ENCODE measurements at places on chromosomes 12 and 14. TPM values are rescaled to one million over a fixed set of nuclear protein-coding genes. Genes with fewer than 3 reads are reported as not detected.
A peak's percentile ranks its signal among the peaks of the same experiment; 100 is the strongest.

DNA sequence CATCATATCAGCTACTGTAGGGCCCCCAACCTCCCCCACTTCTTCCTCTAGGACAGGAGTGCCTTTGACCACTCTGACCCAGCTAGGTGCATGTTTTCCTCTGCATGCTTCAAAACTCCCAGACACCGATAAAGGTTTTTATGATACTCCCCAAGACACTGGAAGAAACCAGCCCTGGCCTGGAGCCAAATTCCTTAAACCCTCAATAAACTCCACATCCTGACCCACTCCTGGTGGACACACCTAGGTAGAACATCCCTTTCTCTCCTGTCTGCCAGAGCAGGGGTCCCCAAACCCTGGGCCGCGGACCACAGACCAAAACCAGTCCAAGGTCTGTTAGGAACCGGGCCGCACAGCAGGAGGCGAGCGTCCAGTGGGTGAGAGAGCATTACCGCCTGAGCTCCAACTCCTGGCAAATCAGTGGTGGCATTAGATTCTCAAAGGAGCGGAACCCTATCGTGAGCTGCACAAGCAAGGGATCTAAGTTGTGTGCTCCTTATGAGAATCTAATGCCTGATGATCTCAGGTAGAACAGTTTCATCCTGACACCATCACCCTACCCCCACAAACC, 49.6 kb downstream of the NT5DC3 start:
- DNase-seq: no peak

- no peak for DNase-seq
Measured at GRCh38 chr12:89960011-89960507, 251.4 kb upstream of the ATP2B1 start.

- no peak for DNase-seq
Measured at GRCh38 chr12:77591959-77592743, 238.5 kb upstream of the NAV3 start.

DNA sequence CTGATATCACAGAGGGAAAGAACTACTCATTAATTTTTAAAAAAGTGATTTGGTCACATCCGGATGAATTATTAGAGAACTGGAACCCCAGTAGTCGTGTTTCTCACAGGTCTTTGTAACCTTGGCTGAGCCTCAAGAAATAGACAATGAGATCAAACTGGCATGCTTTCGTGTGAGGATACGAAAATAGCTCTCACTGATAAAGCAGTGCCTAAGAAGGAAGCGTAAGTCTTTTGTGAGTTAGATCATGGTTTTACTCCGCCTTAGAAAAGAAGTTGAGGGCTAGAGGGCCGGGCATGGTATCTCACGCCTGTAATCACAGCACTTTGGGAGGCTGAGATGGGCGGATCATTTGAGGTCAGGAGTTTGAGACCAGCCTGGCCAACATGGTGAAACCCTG, 33.8 kb upstream of the GALNT16 start:
- DNase-seq: peak; percentile 40

DNA sequence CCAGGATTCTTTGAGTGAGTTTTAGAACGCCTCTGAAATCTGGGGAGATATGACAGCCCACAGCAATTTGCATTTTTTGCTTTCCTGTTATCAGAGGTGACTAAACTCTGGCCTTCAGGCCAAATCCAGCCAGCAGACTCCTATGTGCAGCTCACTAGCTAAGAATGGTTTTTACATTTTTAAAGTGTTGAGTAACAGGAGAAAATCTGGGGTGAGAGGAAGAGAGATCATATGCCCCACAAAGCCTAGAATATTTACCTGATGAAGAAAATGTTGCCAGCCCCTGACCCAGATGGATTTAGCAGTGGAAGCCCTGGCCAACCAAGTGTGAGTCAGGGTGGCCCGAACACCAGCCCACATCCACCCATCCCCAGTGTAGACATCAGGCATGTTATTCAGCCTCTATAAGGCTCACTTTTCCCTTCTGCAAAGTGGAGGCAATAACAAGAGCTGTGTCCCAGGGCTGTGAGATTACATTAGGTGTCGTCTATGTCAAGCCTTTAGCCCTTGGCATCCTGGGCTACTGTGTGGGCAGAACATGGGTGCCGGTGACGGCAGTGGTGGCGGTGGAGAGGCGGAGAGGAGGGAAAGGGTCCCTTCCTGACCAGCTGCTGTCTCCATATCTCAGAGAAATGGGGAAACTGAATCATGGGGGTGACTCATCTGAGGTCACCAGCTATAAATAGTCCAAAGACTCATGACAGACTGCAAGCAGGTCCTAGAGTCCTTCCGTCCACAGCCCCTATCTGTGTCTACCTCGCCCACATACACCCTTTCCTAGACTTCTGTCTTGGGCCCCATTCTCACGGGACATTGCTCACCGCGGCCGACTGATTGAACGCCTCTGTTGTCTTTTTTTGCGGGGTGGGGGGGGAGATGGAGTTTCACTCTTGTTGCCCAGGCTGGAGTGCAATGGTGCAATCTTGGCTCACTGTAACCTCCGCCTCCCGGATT, 32.6 kb upstream of the CD9 start:
- peak; percentile 58 for DNase-seq

- DNase-seq: no peak
Measured at GRCh38 chr12:40262657-40263056, 37.9 kb downstream of the LRRK2 start.

GRCh38 chr14:76908834-76909233, 82.6 kb downstream of the LRRC74A start:
- peak; percentile 38 for DNase-seq

GRCh38 chr12:75994069-75994740, 37.4 kb downstream of the PHLDA1 start:
- no peak for DNase-seq

DNA sequence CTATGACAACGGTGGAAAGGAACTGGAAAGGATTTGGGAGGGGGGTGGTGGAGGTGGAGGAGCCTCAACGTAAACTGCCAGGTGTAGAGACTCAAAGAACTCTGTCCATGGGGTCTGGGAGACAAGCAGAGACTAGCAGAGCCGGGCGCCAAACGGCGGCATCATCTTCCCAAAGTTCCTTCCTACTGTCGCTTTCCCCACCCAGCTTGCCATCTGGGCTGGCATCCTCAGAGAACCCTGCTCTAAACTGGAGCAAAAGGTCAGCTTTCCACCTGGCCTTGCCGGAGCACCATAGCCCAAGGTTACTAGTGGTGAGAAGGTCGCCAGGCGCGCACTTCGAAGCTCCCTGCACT, 4.0 kb upstream of the IRF2BPL start:
- DNase-seq: no peak

GRCh38 chr12:49708851-49709250, 1.6 kb upstream of the FMNL3 start:
- no peak for DNase-seq

- DNase-seq: no peak
Measured at GRCh38 chr14:92404018-92404417, 81.1 kb downstream of the SLC24A4 start.

DNA sequence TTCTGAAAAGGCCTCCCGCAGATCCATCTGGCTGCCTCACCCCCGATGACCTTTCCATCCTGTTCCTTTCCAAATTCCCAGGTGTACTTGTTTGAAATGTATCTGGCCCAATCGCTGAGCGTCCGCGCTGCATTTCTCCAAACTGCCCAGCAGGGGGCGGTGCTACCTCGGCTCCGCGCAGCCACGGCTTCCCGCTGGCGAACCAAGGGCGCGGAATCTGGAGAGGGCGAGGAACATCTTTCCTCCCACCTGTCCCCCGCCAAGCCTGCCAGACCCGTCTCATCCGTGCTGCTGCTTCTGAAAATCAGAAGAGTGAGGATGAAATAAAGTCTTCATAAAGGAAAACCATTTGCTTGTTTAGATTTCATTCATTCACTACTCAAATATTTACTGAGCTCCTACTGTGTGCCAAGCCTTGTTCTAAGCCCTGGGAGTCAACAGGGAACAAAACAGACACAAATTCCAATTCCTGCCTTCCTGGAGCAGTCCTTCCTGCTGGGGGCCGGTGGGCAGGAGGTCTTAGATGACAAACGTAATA, 16.8 kb upstream of the MYL2 start:
- peak; percentile 39 for DNase-seq

DNA sequence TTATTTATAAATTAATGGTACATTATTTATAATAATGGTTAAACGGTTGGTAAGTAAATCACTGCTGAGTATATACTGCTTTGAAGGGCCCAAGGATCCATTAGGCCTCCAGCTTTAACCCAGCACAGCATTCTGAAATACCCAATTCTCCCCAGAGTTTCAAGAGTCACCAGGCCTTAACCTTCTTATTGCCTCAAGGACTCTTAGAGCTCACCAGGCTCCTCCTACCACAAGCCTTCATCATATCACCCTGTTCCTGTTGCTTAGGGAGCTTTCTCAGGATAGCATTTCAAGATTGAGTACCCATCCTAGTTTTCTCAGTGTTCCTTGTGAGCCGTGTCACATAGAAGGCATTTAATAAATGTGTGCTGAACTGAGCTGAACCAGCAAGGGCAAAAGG, 242.5 kb downstream of the FBXL14 start:
- DNase-seq: no peak

DNA sequence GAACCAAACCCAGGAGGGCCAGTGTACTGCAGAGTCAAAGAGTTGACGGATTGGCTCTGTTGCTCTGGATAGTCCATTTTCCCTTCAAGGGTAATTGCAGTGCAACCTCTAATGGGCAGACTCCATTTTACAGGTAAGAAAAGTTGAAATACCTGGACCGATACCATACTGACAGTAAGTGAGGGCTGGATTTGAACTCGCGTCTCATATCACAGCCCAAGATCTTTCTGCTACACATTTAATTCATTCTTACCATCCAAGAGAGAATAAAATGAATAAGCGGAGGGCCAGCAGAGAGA, 356 bp upstream of the ZC3H14 start:
- DNase-seq: no peak

DNA sequence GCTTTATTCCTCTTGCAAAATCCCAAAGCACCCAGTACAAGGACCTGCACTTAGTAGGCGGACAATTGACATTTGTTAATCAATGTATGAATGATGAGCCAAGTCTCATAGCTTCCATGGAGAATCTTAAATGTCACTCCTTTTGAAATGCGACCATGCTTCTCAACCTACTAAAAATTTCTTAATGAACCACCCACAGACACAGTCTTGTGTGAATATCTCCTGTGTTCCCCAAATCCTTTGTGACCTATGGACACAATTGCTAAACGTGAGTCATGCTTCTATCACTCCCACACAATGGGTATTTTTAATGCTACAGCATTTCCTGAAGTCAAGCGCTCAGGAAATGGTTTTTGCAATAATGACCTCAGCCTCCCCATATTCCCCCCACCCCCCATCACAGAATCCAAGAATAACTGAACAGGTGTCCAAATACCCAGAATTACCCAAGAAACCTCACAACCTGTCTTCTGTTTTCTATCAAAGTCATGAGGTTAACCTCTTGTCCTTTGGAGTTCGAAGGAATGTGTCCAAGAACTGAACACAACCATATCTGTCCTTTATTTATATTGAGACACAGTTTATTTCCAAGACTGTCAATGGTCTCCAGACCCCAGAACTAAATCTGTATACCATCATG, 163.6 kb upstream of the PLEKHG7 start:
- peak; percentile 33 for DNase-seq

DNA sequence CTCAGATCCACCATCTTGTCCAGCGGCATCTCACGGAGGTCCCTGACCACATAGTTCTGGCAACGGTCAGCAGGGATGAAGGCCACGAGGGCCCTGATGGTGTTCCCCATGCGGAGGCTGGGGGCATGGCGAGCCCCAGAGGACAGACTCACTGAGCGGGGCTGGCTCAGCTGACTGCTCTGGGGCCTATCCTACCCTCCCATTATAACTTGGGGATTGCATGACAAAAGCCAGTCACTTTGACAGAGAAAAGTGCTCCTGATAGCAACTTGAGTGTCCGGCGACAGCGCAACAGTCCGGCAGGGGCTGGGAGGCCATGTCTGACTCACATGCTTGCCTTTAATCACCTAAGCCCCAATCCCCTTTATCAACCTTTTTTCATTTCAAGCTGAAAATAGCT, at the start of gene LRRC10:
Gene LRRC10, minus strand, starts transcription at position 179 of the 400 bp plus-strand sequence. Its CDS starts 69 bp downstream, at position 110.
- DNase-seq: no peak

DNA sequence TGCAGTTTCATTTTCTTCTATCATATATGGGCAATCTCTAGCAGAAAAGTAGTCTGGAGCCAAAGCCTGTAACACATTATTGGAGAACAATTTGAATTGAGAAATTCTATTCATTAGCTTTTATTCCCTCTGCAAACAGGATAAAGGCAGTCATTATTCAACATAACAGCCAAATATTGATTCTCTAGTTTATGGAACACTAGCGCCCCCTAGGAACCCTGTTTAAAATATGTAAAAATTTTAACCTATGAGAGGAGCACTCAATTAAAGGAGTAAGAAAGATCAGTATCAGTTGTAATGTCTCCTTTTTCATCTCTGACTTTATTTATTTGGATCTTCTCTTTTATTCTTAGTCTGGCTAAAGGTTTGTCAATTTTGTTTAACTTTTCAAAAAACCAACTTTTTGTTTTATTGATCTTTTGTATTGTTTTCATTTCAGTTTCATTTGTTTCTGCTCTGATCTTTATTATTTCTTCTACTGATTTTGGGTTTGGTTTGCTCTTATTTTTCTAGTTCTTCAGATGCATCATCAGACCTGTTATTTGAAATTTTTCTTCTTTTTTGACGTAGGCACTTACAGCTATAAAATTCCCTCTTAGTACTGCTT, 4.8 kb upstream of the LMNTD1 start:
- DNase-seq: no peak

- no peak for DNase-seq
Measured at GRCh38 chr14:101022916-101023435, 119.5 kb upstream of the RTL1 start.

DNA sequence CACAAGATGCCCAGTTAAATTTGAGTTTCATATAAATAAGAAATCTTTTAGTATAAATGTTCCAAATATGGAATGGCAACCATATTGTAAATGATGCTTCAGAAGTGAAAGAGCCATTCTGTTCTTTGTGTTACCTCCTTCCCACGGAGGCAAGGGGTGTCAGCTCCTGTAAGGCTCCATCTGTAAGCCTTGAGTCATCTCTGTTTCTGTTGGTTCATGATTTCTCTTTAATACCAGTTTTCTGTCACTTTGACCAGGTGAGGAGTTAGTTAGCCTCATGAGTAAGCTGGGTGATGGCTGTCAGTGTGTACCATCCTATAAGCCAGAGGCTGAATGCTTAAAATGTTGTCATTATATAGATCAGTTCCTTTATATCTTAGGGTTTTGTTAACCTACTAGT, 61.9 kb downstream of the TMEM30B start:
- DNase-seq: no peak

DNA sequence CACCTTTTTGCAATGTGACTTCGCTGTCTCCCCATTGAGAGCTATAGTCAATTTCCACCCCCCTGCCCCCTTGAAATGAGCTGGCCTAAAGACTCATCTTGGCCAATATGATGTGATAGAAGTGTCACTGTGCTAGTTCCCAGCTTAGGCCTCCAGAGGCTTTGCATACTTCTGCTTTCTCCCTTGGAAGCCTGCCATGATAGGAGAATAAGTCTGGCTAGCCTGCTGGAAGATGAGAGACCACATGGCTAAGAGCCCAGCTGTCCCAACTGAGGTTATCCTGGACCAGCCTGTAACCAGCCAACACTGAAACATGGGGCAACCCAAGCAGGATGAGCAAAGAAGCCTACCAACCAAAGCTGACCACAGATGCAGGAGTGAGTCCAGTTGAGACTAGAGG, 196.9 kb downstream of the GRIN2B start:
- DNase-seq: no peak

Gene CDKN1B
- 63.0 TPM for total RNA-seq

Gene MGST1
- 410 TPM for total RNA-seq

Gene OR6C76
- not detected for total RNA-seq

Gene TMPRSS12
- not detected for total RNA-seq

Gene JPH4
- total RNA-seq: 1.2 TPM

Gene MANSC4
- not detected for total RNA-seq

Gene PRIMA1
- total RNA-seq: 5.0 TPM

Gene ANO4
- total RNA-seq: 0.12 TPM
